Right hindlimb (tissue), 1 donor: ENCODE measurements at places on chromosomes 16 and 17.
A peak's percentile ranks its signal among the peaks of the same experiment; 100 is the strongest.

DNA sequence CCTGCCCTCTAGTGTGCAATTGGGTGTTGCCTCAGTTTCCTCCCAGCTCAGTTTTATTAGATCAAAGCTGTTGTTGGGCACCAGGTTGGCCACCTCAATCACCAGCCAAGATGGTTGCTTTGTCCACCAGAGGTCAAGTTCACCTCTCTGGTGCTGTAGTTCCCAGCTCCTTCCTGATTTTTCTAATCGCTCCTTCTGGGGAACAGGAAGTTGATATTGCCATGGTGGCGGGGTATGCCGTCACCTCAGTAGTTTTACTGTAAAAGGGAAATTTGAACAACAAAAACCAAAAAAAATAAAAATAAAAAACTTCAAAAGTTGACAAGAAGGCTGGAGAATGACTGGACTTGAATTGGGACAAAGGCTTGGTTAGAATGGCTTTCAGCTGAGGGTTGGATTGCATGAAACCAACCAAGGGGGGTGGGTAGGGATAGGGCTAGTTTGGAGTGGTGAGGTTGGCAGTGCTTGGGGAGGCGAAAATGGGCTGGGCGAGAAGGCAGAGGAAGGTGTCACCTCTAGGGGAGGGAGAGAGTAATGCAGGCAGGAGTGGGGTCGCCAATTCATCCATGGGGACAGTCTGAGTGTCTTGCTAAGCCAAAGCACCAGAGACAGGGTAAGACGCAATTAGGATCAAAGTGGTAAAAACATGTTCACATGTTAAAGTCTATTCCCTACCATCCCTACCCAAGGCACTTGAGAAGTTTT, 6.2 kb downstream of the EFNB3 start:
- DNase-seq = no peak

DNA sequence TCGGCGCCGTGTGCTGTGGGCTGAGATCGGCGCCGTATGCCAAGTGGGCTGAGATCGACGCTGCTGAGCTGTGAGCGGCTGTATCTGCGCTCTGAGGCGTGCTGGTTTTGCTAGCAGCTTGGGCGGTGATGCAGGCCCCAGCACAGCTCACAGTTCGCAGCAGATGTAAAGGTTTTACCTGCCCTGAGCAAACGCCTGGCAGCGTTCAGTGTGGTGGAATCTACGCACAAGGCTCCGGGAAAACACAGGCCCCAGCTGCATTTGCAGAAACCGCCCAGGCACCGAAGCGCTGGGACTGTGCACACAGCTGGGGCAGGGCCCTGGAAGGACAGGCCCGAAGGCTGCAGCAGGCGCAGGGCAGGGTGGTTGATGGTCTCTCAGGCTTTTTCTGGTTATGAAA, 8.0 kb upstream of the ZNF469 start:
- peak; percentile 16 for DNase-seq

DNA sequence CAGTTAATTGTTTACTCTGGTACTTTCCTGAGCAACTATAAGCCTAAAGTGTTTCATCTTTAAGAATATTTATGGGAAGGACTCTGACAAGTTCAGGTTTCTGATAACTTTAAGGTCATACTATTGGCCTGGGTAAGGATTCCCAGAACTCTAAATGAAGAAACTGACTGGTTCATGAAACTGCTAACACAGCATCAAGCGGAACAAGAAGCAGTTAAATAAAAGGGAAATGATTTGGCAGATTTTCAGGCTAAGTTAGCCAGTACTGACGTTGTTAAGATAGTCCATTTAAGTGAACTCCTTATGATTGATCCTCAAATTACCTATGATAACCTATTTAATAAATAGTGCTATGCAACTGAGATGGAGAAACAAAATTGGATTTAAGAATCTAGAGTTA, 101.6 kb upstream of the CES5A start:
- no peak for DNase-seq

DNA sequence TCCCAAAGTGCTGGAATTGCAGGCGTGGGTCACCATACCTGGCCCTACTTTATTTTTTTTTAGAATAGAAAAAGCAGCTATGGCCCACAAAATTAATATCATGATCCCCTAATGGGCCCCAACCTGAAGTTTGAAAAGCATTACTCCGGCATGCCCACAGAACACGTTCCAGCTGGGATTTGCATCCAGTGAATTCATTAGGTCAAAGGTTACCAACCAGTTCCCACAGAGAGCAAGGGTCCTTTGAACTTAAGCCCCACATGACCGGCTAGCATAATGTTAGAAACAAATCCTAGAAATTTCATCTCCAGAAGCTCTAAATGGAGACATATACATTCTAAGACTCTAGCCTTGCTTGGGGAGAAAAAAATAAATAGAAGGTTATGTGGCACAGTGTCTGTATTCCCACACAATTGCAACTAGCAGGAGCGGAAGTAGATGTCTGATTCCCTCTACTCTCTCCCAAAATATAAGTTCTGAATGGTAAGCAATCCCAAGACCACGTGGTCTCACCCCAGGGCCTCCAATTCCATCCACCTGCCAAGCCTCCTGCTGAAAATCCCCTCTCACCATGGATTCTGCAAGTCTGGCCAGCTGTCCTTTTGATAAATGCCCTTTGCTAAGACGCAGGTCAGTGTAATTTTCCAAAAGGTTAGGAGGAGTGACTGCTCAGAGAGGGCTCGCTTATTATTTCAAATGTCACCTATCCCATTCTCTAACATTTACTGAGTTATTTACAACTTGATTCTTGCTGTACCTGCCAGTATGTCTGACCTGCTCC, 395.8 kb downstream of the NPIPA8 start:
- no peak for DNase-seq

GRCh38 chr17:48568499-48569239, 9.5 kb downstream of the HOXB4 start:
- DNase-seq = no peak

GRCh38 chr16:626787-627453, 3.9 kb upstream of the WFIKKN1 start:
- DNase-seq = no peak

- DNase-seq = no peak
Measured at GRCh38 chr16:21628772-21629171, 23.6 kb downstream of the IGSF6 start.

GRCh38 chr16:81784072-81784795, 5.1 kb downstream of the PLCG2 start:
- DNase-seq = no peak

DNA sequence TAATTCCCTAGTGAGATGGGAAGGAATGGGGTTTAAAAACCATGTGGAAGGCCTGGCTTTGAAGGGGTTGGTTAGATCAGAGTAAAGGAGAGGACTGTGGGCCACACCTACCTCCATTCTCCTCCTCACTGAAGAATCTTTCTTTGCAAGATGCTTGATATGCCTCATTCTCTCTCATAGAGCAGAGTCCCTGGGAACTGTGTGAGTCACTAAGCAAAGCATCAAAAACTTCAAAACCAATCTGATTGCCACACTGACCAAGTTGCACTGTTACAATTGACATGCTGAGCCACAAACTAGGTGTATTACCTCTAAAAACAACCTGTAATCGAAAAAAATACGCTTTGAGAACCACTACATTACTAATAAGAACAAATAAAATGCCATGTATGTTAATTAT, 2.0 kb downstream of the TUBD1 start:
- DNase-seq = no peak

DNA sequence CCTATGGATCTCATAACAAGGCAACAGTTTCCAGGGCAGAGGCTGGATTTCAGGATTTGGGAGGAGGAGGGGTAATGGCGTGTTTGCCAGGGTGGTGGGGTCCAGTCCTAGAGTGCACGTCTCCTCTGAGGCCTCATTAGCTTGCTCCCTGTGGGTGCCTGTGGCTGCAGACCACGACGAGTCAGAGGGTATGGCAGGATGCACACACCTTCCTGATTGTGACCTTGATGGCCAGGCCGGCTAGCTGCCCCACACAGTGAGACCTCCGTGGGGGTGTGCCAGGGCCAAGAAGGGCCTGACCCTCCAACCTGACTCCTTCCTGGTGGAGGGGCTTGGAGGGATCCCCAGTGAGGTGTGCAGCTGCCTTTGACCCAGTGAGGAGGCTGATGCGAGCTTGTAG, 4.0 kb upstream of the SMTNL2 start:
- no peak for DNase-seq

DNA sequence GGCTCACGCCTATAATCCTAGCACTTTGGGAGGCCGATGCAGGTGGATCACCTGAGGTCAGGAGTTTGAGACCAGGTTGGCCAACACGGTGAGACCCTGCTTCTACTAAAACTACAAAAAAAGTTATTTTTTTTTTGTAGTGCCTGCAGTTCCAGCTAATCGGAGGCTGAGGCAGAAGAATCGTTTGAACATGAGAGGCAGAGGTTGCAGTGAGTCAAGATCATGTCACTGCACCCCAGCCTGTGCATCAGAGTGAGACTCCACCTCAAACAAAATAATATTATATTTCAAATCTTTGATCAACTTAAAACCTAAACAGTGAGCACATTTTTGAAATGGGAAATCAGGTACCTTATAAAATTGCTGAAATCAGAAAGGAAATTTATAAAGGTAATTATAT, 36.5 kb downstream of the NCOR1 start:
- no peak for DNase-seq
